ENCODE measurements at places on chromosomes 2 and 18.
A peak's percentile ranks its signal among the peaks of the same experiment; 100 is the strongest.

GRCh38 chr2:42274863-42275262 is 86.2 kb downstream of the COX7A2L start:
- DNase-seq: no peak

DNA sequence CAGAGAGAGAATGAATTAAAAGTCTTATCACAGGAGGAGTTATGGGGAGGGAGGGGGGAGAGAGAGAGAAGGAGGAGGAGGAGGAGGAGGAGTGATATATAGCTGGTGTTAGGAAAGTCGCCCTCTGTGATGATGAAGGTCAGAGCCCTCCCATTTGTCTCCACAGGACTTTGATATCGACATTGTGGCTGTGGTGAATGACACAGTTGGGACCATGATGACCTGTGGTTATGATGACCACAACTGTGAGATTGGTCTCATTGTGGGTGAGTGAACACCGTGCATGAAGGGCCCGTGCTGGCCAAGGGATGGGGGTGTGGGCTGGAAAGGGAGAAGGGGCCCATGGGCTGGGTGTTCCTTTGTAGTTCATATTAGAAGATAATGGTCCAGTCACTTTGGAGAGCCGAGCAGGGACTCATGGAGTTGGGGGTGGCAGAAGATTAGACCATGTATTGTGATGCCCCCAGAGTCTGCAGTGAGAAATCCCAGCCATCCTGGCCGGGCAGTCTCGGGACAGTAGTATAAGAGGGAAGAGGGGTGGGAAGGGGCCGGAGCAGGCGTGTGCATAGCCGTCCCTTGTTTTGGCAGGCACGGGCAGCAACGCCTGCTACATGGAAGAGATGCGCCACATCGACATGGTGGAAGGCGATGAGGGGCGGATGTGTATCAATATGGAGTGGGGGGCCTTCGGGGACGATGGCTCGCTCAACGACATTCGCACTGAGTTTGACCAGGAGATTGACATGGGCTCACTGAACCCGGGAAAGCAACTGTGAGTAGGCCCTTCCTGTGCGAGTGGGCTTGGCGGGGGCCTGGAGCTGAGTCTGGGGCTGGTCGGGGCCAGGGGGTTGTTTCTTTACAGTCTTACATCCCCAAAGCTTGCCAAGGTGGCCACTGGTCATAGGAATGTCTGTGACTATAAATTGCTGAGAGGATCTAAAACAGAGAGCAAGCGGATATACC is 40.0 kb downstream of the HK2 start:
- DNase-seq: no peak

DNA sequence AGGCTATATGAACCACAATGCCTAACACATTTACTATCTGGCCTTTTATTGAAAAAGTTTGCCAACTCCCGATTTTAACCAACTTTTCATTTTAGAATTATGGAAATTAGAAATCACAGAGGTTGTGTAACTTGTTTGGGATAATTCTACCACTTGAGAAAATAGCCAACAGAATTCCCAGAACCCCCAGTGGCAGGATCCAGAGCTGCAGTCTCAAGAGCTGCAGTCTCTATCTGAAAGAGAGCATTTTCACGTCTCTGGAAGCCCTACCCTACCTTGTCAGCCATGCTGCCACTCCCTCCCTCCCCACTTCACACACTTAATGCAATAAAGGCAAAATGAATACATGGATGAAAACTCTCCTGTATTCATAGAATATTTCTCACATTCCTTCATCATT is 23.4 kb upstream of the TSPYL6 start:
- no peak for DNase-seq

- no peak for DNase-seq
Measured at GRCh38 chr2:140205093-140205492, 1424.9 kb upstream of the NXPH2 start.

DNA sequence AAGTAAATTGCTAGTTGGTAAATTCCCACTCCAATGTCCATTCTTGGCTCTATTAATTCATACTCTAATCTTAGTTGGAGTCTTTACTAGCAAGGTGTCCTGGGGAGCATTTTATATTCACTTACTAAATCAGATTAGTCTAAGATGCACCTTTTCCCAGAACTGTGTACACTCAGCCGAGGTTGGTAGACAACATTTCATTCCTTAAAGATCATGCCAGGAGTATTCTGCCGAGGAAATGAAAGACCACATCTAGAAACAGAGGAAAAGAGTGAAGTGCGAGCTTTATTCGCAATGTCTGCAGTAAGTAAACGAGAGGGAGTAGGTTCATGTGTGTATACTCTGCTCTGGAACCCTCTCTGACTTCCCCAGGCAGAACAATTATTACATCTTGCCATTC is 14.6 kb upstream of the KYNU start:
- no peak for DNase-seq

DNA sequence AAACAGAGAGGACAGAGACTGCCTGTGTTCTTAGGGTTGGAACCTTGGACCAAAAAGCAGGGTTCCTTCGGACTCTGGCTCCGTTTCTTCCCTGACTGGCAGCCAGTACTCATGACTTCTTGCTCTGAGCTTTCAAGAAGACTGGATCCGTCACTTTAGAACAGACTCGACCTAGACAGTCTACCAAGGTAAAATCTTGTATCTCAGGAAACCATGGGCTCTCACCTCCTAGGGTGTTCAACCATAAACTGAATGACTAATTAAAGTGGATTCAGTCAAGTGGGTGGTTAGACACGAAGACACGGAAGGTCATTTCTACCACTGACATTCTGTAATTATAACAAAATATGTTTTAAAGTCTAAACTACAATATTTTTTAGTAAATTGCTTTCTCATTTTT is 153.8 kb upstream of the SLC39A10 start:
- DNase-seq: no peak

- peak; percentile 43 for DNase-seq
Measured at GRCh38 chr2:160859096-160859495, 301.1 kb upstream of the TANK start.

DNA sequence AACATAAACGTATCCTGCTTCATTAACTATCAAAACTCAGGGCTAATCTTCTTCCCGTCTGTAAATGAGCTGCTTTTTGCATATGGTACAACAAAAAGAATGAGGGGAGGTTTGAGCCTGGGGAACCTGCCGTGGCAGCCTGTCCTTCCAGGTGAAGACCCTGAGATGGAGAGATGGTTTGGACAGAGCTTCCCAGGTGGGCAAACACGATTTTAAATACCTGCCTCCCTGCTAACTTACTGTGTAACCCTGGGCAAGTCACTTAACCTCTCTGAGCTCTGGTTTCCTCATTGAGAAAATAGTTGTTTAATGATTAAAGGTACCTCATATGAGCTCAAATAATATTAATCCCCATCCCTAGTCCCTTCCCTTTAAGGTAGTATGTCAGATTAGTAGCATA is 9.0 kb downstream of the EMX1 start:
- DNase-seq: no peak

DNA sequence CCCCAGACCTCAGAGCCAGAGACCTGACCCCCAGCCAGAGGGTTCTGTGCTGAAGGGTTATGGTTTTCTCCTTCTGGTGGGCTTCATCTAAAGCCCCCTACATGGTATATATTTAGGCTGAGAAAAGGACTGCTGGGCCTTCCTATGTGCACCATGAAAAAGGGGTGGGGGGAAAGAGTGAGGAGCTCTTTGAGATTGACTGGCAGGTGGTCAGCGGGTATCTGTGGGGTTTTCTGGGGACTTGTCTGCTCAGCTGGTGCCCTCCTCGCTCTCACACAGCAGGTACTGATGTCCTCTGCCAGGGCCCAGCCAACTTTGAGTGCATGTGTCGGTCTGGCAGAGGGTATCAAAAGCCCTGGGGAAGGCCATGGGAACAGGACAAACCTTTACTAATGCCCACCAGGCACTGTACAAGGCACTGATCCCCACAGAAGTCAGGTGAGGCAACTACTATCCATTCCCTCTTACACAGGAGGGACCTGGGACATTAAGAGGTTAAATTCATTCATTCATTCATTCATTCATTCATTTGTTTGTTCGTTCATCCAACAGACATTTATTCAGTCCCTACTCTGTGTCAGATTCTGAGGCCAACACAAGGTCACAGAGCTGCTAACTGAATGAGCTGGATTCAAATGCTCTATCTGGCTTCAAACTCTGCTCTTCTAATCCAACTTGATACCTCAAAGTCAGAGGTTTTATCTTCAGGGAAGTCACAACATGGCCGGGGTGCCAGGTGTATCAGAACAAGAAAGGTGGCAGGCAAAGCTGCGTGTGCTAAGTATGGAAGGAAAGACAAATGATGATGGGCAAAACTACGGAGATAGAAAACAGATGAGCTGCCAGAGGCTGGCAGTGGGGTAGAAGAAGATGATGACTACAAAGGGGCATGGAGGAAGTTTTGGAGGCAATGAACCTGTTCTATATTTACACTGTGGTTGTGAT is 44.6 kb downstream of the REEP1 start:
- no peak for DNase-seq

DNA sequence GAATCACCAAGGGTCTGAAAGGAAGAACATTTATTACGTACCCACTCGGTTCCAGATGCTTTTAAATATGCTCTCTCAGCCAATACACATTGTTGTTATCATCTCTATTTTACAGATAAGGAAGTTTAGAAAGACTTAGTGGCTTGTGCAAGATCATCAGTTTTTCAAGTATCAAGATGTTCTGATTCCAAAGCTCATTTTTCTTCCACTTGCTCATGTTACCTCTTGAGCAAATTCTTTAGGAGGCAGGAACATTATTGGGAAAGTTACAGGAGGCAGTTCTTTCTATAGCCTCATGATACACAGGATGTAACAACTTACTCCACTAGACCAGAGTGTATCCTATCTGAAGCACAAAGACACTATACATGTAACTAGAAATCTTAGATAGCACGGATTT is 65.0 kb upstream of the MMADHC start:
- DNase-seq: peak; percentile 7

- no peak for DNase-seq
Measured at GRCh38 chr2:240397542-240397916, 37.9 kb upstream of the GPC1 start.

- no peak for DNase-seq
Measured at GRCh38 chr2:28901841-28902240, 7.4 kb downstream of the WDR43 start.

DNA sequence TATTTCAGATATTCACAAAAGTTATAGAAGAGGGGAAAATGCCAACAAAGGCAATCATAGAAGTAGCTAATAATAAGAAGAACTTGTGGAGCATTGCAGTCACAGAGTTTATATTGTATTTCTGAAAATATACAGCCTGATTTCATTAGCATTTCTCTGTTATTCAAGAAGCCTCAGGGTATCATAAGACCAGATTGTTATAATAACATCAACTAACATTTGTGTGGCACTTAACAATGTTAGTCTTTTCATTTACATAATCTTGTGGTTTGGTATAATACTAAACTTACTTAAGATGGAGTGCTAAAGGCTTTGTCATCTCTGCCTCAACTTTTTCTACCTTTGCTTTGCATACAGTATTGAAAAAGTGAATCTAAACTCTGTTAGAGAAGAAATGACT is 61.6 kb upstream of the TACR1 start:
- no peak for DNase-seq

- DNase-seq: no peak
Measured at GRCh38 chr2:13021470-13021957, 304.8 kb downstream of the TRIB2 start.

DNA sequence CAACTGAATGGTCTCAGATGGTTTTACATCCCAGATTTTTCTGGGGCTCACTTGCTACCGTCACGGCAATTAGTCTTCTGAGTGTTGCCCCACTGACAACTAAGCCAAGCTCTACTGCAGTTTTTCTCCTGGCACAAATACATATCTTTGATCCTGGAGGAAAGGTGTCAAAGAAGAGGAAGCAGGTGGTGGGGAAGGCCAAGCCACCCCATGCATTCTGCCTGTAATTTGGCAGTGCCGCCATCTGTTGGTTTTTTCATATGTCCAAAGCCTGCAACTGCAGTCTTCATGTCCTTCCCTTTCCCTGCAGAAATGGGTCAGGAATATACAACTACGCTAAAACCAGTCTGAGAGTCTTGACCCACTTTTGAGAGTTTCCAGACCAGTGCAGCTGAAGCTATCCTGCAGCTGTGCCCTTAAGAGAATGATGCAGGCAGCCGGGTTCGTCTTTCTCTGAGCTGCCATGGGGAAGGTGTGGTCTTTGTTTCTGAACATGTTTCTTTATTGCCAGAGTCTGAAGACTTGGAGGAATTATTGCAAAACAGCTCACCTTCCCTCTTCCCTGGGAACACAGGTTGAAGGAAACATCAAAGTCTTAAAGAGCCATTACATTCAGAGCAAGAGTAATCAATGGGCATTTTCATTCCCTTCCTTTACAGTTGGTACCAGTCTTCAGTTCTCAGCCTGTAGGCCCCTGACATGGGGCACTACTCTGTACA is 71.8 kb upstream of the ATL2 start:
- no peak for DNase-seq

DNA sequence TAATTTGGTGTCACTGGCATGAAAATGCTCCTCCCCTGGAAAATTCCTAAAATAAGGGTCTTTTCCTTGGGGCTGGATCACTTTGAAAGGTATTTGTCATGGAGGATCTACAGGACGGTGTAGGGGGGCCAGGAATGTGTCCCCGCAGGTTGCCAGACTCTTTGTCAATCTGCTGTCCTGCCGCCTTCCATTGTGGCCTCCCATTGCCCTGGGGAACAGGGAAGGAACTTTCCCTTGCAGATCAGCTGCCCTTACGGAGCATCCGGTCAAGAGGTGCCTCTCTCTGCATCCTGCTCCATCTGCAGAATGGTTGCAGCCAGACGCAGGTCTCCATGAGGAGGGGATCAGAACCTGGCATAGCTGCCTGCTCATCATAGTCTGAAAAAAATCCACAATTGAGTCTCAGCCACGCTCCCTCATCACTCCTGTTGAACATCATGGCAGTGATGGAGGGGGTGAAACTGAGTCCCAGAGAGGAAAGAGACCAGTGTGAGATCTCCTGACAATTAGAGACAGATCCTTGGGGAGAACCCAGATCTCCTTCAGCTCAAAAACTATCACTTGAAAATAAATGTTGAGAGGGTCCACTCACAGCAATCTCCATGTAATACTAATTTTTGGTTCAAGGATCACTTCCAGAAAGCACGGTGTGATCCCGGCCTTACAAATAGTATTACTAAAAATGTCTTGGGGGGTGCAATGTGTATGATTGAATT is 244.8 kb downstream of the MYCN start:
- no peak for DNase-seq

DNA sequence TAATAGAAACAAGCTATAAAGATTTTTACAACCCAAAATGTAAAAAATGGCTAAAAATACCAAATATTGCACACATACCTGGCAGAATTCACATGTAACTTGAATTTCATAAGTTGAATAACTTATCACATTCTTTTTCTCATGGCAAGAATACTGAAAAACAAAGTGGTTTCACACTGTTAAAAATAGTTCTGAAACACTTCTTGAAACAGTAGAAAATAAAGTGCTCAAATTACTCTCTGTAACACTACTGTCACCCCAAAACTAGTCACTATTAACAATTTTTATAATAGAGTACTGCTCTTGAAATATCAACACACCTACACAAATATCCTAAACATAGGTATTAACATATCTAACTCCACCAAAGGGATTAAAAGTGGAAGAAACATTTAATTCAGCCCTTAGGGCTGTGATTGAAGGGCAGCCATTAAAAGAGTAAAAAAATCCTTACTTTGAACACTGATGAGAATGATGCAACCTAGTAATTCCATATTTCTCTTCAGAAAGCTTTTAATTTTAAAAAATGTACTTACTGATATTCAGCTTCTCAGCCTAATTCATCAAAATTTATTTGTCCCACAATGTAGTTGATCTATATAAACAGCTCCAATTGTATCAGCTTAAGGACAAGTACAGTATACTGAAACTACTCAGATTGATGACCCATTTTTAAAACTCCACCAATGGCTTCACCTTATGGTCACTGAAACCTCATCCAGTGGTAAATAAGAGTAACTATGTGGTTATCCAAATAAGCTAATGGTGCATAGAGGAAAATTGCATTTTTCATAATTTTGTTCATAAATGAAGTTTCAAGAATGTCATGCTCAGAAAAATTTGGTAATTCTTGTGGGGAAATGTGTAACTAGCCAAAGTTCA is 31.4 kb downstream of the ATF2 start:
- no peak for DNase-seq

Measured in iris pigment epithelial cell (primary cell).